Effector memory CD8-positive, alpha-beta T cell (primary cell): ENCODE measurements at places on chromosomes 11 and 22.

GRCh38 chr11:71305451-71306125 lies 53.2 kb upstream of the SHANK2 start:
- DNase-seq = no peak

- no peak for DNase-seq
Observed at GRCh38 chr11:126109941-126110731, 47.5 kb upstream of the CDON start.

DNA sequence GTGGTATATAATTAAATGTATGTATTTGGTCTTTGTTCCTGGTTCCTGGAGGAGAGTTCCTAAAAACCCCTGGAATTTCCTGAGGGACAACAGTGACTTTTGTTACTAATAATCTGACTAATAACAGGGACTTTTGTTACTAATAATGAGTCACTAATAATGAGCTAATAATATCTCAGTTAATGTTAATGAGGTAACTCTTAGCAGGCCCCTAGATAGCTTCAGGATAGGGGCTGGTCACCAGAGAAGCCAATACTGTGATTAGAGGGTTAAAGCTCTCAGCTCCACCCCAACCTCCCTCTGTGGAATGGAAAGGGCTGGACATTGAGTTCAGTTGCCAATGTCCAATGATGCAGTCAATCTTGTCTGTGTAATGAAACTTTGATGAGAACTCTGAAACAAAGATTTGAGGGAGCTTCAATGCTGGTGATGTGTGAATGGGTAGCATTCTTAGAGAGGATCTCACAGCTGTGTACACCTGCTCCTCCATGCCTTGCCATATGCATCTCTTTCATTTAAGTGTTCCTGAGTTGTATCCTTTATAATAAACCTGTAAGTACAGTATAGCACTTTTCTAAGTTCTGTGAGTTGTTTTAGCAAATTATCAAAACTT lies 1431.4 kb upstream of the TENM4 start:
- DNase-seq = no peak

DNA sequence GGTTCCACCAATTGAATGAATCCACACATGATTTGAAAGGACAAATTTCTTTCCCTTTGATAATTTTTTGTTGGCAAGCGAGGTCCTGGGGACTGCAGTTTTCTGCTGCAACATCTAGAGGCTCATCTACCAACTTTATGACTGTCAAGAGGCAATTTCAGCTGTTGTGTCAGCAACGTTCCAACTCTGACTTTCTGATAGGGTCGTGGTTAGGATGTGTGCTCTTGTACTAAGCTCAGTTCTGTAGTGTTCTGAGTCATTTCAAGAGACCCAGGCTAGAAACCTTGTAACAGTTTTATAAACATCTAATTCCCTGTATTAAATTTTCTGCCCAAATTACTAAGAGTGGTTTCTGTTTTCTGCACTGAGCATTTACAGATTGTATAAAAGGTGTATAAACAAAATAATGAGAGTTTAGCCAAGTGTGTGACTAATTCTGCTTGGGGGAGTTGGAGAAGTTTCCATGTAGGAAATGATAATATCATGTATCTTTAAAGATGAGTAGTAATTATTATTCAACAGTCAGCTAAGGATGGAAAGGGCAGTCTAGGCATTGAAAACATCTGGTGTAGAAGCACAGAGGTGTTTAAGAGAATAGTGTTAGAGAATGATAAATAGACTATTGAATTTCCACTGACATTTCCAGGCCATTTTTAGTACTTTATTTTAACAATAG lies 72.2 kb downstream of the RBMXL2 start:
- no peak for DNase-seq

- DNase-seq = no peak
Observed at GRCh38 chr11:104332110-104332509, 168.2 kb upstream of the PDGFD start.

DNA sequence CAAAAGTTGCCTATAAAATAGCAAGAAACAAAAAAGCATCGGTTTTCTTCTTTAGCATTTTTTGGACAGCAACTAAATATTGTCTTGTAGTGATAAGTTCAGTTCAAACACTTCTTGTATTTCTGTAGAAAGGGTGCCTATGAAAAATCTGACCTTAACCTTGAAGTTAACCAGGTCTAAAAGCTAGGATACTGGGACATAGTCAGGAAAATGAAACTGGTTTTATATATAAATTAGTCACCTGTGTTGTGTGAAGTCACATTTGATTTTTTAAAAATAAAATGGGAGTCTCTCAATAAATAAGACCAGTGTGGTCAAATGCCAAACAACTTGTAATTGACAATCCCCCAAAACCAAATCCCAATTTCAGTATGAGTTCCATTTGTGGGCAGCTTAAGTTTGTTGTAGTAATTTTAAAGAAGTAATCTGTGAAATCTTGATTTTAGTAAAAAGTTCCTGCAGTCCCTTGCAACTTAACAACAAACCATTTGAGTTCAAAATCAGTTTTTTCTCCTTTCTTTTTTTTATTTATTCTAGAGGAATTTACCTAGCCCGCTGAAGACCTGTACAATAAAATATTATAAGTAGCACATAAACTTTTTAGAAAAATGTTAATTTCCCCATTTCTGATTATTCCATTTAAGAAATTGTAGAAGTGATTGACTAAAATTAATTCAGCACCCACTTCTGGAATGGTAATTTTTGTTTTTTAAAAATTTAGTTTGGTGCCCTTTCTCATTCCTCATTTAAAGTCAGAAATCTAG lies 84.5 kb upstream of the PPARA start:
- DNase-seq = no peak

DNA sequence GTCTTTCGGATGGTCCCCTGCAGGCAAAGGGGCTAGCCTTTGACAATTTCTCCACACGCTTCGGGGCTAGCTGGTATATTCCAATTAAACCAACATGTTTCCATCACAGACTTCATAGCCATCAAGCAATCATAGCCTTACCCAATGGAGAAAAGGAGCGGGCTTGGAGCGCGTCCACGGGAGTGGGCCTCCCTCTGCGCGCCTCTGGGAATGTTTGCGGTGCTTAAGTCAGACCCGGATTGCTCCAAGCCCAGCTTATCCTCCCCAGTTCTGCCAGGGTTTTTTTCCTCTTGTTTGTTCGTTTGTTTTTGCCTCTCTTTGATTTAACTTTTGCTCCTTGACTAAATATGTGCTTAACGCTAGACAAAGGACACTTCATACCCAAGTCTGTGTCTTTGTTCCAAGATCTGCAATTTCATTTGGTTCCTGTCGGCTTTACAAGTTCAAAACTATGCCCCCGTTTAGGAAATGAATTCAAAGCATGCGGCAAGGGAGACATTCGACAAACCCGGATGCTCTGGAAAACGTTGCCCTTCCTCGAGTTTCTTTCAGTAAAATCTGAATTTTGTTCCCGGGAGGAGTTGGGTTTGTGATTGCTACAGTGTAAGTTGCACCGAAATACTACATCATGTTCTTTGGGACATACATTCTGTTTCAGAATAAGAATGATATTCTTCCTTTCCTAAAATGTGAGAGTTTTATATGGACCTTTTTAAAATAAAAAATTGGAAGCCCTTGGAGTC lies 1.0 kb upstream of the GLB1L2 start:
- no peak for DNase-seq

GRCh38 chr11:4926608-4927007 lies 2.5 kb upstream of the OR51G1 start:
- no peak for DNase-seq

DNA sequence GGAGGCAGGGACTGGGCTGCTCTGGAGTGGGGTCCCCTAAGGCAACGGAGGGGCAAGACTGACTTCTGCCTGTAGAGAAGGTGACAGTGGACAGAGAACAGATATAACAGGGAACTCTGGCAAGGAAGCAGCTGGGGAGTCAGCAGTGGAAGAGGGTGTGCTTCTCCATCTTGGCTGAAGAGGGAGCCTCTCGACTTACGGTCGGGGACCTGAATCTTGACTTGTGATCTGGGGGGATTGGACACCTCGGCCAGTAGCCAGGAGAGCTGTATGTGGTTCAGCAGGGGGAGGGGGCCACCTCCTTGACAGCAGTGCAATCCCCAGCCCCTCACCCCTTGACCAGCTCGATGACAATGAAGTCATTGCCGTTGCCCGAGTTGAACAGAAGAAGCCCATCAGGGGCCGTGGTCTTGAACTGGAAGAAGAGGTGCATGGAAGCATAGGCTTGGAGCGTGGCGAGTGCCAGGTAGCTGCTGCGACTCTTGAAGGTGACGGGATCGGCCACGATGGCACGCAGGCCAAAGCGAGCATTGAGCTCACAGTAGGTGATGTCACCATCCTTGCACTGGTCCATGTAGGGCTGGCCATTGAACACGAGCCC lies 60.0 kb downstream of the SLC22A12 start:
- no peak for DNase-seq

DNA sequence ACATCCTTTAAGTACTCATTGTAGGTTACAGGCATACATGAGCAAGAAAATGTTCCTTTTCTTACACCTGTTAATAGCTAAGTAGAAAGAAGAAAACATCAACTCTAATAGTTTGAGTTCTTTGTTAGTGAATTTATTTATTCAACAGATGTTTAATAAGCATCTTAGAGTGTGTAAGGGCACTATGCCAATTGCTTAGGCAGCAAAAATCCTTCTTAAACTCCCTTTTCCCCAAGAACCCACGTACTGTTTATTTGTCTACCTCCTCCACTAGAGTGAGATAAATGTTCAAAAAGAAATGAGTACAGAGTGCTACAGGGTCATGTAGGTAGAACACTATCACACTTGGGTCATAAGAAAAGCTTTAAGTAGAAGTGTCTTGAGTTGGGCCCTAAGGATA lies 131.4 kb downstream of the CD44 start:
- DNase-seq = no peak

GRCh38 chr11:69002570-69003231 lies 10.3 kb downstream of the MRGPRF start:
- no peak for DNase-seq

GRCh38 chr11:96708219-96708878 lies 318.5 kb downstream of the JRKL start:
- DNase-seq = no peak

GRCh38 chr11:64229090-64229743 lies 1.1 kb upstream of the DNAJC4 start:
- no peak for DNase-seq

DNA sequence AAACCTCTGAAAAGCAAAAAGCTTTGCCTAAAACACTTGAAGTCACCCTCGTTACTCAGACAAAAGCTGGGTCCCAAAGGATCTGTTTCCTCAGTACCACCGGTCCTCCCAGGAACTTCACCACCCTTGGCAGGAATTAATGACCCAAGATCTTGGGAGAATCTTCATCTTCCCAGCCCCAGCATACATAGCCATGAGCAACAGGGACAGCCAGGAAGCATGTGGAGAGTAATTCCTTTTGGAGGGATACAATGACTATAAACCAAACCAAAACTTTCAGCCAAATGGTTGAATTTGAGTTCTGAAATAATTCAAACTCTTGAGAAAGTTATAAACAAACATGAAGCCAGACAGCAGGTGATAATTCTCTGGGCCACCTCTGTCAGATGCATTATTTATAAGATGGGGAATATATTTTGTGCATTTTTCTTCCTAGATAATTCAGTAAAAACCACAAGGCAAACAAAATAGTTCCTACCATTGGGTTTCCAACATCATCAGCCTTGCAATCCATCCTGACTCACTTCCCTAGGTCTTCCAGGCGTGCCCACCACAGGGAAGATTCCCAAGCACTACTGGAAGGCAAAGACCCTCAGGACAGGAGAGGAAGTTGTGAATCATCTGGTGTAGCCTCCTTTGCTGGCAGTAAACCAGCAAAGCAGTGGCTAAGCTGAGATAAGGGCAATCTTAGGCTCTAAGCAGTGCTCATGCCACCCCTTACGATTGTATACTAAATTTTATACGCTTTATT lies 71.7 kb upstream of the DRD2 start:
- no peak for DNase-seq

- DNase-seq = no peak
Observed at GRCh38 chr11:88495836-88496235, 158.3 kb upstream of the CTSC start.

GRCh38 chr11:11046781-11047180 lies 188.9 kb upstream of the ZBED5 start:
- no peak for DNase-seq

- DNase-seq = no peak
Observed at GRCh38 chr22:32144496-32145274, 14.4 kb downstream of the C22orf42 start.

DNA sequence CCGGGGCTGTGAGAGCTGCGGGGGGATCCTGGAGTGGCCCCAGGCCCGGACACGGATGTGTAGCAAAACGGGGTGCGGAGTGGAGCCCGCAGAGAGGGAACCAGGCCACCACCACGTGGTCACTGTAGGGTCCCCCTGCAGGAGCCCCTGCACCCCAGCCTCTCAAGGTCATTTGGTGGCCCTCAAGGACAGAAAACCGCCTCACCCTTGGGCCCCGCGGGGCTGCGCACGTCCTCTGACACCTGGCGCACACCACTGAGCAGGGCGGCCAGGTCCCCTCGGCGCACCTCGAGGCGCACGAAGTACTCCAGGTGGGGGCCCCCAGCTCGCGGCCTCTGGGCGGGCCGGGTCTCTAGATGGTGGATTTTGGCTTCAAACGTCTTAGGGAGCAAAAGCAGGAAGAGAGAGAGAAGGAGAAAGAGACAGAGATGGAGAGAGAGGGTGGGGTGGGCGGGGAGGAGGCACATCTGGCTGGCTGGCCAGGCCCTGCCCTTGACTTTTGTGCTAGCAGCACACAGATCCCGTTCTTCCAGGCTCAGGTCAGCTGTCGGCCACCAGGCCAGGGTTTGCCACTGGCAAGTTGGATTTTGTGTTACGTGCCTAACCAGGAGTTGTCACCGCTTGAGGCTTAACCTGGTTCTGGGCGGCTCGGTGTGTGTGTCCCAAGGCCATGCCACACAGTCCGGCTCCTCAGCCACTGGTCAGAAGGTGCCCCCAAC lies 3.2 kb downstream of the TH start:
- no peak for DNase-seq

DNA sequence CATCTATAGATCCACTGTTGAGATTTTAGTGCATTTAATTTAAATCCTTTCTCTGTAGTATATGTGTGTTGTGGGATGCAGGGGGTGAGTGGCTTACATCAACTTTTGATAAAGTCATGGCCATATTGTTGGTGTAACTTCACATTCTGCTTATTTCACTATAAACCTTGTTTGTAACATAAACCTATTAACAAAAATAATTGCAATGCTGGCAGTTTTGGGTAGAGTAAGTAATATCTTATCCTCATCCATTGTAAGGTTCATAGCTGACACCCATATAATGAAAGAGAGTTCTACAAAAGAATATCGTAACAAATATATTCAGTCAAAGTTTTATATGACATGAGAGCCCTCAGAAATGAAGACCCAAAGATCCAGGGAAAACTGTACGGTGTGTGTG lies 601.7 kb upstream of the ANO3 start:
- no peak for DNase-seq

GRCh38 chr11:76801736-76802135 lies 18.6 kb downstream of the TSKU start:
- DNase-seq = no peak

- DNase-seq = no peak
Observed at GRCh38 chr22:50326225-50326955, 422 bp downstream of the DENND6B start.

- DNase-seq = no peak
Observed at GRCh38 chr22:37749226-37749625, 52.4 kb downstream of the TRIOBP start.
